ENCODE measurements at places on chromosomes 6 and 20.

DNA sequence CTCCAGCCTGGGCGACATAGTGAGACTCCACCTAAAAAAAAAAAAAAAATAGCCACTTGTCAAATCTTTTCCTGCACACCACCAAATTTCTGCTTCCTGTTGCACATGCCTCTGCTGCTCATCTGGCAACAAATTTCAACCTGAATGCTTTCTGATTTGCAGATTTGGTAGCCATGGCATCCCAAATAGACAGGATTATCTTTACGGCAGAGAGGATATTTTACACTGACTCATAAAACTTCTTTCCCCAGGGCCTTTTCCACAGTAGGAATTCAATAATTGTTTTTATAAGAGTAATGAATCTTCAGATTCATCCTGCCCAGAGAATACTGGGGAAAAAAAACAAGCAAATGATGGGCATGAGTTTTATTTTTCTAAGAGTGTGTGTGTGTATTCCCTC lies 264.6 kb downstream of the FRK start:
- DNase-seq, result no peak

DNA sequence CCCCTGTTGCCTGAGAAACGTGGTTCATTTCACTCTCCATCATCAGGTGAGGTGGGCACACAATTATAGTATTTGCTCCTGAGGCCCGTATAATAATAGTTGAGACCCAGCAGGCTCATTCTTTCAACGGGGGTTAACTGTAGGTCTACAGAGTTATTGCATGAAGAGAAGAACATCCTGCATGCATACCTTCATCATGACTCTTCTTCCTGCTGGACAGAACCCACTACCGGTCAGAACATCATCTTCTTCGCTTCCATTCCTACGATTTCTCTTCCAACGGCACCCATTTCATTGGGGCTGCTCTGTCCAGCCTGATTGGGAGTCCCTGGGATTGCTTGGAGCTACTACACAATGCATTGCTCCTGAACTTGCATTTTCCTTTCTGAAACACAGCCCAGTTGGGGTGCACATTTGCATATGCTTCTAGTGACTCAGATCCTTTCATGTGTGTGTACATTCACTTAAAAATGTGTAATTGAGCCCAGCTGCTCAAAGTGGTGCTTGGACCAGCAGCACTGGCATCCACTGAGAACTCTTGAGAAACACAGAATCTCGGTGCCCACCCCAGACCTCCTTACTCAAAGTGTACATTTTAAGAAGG lies 57.4 kb downstream of the SLC24A3 start:
- no peak for DNase-seq

DNA sequence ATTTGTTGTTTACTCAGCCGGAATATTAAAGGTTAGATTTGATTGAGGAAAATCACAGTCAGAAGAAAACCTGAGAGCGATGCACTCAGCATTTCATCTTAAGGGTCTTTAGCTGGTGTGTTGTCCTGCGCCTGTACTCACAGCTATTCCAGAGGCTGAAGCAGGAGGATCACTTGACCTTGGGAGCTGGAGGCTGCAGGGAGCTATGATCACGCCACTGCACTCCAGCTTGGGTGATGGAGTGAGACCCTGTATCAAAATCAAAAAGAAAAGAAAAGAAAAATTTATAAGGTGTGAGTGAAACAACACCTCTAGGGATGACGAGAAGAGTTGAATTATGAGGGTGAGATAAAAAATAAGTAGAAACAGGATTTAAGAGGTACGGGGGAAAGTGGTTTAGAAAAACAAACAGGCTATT lies 165.0 kb downstream of the TRIM27 start:
- DNase-seq, result no peak

DNA sequence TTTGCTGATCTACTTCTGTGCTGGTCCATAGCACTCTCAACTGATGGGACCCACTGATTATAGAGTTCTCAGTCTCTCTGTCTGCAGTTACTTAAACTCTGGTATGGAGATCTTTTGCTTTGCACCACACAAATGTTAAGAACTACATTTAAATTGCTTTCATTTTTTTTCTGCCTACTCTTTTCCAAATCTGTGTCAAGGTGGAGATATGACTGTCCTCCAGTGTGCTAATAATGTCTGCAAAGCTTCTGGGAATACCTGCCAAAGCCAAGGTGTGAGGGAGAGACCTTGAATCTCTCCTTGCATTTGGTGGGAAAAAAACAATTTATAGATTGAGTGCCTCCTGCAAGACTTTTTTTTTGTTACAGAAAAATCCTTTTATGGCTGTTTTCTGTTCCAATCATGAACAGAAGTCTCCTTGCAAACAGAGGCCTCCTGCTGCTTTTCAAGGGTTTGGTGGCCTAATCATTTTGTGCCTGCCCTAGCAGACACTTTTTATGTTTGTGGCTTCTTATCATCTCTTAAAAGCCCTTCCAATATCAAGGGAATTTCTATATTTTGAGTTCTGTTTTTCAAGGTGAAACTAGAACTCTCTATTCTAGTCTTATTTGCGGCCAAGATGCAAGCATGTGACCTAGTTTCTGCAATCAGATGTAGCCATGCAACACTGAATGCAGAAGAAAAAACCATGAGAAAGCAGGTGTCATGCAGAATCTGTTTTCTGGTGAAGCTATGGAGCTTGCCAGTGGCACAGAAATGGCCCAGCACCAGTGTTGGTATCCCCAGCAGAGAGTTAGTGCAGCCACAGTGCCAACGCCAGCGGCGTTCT lies 23.2 kb upstream of the AKIRIN2 start:
- no peak for DNase-seq

- no peak for DNase-seq
Observed at GRCh38 chr6:132683543-132683942, 24.6 kb upstream of the TAAR1 start.

DNA sequence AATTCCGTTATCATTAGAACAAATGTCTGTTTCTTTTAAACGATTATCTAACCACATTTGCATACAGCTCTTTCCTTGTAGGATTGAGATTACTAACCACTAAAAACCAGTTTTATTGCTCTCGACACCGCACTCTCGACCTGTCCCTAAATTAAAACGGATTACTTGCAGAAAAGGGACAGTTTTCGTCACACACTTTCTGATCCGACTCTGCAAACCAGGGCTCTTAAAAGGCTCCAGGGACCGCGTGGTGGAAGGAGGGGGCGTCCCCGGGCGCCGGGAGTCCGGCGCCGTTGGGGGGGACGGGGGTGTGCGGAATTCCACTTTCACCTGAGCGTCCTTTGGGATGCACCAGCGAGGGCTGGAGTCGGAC lies 731 bp downstream of the MAK start:
- DNase-seq, result no peak

- DNase-seq, result no peak
Observed at GRCh38 chr20:25039697-25040437, 18.1 kb downstream of the ACSS1 start.

Measured in NCI-H2081 (cell line).